Right lobe of liver (tissue), 6 donors: ENCODE measurements at places on chromosomes 7 and 10.

DNA sequence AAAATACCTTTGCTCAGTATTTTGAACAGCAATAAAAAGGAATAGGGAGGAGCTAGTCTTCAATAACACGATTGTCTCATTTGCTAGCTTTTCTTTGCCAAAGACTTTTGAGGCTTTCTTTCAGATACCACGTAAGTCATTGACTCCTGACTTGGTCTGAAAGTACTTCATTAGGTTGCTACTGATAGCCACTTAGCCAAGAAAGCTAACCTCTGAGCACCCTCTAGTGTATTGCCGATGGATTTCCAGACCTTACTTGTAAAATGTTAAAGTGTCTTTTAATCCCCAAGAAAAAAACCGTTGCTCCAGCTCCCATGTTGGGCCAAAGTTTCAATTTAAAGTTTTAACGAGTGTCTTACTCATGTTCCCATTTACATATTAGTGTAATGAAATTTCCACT is 63.4 kb upstream of the STRIP2 start:
- no peak for DNase-seq

DNA sequence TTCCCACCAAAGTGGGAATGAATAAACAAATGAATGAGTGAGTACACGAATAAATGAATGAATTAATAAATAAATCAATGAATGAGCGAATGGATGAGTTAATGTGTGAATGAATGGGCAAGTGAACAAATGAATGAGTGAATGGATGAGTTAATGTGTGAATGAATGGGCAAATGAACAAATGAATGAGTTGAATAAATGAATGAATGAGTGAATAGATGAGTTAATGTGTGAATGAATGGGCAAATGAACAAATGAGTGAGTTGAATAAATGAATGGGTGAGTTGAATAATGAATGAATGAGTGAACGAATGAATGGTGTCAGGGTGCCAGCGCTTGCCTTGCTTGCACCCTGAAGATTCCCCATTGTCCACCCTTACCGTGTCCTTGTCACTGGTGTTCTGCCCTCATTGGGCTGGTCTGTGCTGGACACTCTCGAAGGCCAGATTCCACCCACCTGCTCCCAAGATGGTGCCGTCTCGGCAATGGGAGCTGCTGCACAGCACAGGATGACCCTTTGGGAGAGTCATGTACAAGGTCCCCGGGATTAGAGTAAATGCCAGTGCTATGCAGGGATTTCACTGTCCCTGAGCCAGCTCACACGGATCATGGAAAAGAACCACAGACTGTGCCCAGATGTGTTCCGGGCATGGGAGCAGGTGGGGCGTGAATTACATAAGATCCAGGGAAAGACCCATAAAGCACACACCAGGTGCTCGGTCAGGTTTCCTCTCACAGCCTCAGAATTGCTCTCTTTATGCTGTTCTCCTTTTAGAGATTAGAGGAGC is 83.2 kb downstream of the CAMK1D start:
- no peak for DNase-seq

DNA sequence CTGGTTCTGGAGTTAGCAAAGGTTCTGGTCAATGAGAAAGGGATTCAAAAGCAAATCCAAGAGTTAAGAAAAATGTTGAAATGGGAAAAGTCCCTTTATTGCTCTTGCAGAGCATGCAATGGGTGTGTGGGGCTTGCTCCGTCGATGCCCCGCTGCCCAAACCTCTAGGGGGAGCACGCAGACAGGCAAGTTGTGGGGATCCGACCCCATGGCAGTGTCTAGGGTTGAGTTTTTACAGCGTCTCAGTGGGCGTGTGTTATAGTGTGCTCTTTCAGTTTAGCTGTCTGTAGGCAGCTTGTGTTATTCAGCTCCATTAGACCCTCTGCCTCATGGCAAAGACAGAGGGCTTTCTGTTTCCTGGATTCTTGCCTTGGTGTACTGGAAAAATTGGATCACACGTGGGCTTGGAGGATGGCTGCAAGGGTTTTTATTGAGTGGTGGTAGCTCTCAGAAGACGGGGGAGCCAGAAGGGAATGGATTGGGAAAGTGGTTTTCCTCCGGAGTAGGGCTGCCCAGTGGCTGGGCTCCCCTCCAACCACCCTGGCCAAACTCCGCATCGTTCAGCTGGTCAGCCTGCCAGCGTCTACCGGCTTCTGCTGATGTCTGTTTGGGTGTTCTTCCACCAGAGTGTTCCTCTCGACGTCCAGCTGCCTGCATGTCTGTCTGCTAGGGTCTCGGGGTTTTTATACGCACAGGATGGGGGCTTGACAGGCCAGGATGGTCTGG is 102.3 kb upstream of the PLXDC2 start:
- DNase-seq: no peak

- no peak for DNase-seq
Observed at GRCh38 chr10:43892062-43892770, 243.5 kb upstream of the ZNF32 start.

GRCh38 chr7:36654436-36654835 is 69.9 kb downstream of the AOAH start:
- no peak for DNase-seq

DNA sequence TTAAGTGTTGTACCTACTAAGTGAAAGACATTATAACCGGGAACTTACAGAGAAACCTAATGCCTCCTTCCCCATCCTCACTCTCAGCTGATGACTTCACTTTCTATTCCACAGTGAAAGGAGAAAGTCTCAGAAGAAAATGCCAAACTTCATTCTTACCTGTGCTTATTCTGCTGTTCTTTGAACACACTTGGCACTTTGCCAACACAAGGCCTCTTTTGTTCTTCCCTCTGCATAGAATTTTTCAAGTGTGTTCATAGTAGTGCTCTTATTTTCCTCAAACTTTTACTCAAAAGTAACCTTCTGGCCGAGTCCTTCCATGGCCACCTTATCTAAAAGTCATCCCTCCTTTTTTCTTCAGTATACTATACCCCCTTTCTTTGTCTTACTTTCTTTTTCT is 59.4 kb upstream of the ETV1 start:
- no peak for DNase-seq

DNA sequence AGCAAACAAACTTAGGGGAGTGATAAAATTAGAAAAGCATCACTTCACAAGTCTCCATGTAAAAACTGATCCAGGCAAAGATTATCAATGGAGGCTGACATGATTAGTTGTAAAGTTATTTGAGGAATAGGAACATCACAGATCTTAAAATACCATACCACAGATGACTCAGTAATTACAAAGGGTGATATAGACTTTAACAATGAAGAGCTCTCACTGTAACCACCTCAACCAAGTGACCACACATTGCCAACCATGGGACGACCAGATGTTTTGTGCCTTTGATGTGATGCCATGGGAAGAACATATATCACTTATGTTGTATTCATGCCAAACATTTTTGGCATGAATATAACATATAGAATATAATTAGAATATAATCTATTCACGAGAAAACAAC is 11.7 kb downstream of the AASS start:
- DNase-seq: no peak

GRCh38 chr10:30359373-30360206 is 10.5 kb upstream of the MTPAP start:
- peak; percentile 61 for DNase-seq

DNA sequence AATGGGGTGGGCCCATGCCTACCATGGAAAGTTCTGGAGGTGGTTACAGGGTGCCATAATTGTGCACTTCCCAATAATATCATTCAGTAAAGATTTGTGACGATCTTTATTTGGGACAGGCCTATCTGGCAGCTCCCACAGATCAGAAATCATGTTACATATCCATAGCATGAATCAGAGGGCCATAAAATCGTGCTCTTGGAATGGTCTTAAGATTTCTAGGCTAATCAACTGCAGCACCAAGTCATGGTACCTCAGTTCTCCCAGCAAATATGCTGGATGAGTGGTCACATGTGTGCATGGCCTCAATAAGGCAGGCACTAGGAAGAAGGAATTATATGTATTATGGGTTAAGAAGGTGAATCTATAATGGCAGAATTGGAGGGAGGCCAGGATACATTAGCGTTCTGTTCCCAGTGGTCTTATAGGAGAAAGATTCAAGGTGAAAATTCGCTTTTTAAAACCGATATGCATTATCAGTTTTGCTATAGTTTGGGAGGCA is 134.7 kb downstream of the NRP1 start:
- no peak for DNase-seq

DNA sequence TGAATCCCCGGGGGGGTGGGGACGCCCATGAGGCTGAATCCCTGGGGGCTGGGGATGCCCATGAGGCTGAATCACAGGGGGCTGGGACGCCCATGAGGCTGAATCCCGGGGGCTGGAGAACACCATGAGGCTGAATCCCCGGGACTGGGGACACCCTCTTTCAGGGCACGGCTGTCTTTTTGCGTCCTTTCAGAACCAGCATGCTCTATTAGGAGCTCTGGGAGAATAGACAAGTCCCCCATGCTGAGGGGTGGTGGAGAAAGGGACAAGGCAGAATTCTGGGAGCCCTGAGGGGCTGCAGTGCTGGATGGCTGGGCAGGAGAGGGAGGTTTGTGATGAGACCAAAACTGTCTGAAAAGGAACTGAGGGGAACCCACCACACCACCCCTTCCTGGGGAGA is 257.3 kb upstream of the TCERG1L start:
- peak; percentile 26 for DNase-seq

GRCh38 chr7:28687537-28687936 is 270.6 kb downstream of the TRIL start:
- DNase-seq: no peak

DNA sequence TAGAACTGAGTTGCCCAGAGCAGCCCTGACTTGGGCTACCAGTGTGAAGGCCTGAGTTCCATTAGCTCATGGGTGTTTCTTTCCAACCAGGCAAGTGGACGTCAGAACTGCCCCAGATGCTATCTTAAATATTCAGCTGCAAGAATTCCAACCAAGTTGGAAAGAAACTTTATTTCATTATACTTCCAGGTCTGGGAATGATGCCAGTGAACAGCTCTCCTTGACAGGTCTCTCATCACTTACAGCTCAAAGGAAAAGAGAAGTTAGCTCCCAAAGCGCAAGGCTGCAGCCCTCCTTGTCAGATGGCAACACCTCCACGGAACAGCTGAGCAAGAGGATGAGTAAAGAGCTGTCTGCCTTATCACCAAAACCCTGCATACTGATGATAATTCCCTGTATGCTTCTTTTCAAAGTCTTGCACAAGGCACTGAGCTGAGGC is 255.5 kb upstream of the AOAH start:
- DNase-seq: no peak

DNA sequence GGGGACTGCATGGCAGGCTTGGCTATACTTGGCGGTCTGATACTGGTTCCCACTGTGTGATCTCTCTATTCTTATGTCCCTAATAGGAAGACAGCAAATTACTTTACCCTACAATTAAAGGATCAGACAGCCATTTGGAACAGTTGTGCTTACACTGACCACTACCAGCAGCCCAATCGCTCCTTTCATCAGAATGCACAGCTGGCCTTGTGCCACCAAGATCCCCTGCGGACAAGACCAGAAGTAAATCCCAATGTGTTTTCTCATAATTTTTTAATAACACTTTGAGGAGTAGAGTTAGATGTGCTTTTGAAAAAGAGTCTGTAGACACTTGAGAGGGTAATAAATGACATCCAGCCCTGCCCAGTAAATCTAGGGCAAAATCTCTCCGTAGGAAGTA is 297.2 kb upstream of the ZNF32 start:
- DNase-seq: peak; percentile 24

- DNase-seq: no peak
Observed at GRCh38 chr10:95214369-95214768, 20.3 kb downstream of the ACSM6 start.

DNA sequence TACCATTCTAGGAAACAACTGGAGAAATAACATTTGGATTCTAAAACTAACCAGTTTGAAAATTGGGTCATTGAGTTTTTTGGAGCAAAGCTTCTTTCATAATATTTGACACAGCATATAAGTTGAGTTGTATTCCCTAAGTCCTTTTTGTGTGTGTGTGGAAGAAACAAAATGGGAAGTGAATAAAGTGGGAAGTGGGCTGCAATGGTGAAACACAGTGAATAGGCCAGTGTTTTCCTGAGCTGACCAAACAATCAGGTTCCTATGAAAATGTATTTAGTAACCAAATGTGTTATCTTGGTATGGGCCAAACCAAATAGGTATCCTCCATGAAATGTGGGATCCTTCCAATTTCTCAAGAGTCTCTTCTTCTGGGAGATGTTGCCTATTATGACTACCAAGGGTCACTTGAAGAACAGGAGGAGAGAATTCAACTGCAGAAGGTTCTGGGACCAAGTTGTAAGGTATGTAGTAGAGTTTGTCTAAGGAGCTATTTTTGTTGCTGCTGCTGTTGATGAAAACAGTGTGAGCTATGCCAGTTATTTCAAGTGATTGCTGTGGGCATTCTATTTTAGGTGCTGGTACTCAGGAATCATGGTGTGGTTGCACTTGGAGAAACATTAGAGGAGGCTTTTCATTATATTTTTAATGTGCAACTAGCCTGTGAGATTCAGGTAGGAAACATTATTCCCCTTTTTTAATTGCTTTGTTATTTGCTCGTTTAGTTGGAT is 88.3 kb upstream of the MXI1 start:
- no peak for DNase-seq

DNA sequence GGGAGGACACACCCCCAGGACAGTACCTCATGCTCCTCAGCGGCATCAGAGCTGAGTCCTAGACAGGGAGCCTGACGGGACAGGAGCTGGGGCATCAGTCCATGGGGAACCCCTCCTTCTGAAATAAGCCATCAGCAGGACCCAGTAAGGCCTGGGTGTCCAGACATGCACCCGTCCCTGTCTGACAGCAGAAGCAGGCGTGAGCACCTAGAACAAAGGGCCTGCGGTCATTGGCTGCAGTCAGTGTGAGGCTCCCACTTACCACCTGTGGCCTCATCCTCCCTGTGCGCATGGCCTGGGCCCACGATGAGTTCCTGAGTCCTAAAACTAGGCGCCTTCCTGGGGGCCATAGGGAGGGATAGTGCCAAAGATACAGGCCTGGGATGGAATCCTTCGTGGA is 484.7 kb downstream of the PTPRN2 start:
- no peak for DNase-seq

DNA sequence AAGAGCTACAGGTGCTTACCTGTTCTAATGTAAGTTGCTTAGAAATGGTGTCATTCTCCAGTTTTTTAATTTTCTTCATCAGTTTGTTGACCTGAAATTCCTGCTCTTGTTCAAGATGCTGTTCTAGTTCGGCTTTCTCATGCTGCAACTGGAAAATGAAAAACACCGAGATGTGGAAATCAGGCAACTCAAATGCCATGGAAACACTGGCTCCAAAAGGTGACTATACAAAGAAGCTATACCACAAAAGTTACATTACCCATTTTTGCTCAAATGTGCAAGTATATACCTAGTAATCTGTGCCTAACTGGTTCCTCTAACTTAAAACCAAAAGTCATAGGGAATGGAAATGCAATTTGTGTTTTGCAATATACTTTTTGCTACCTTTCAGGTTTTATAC is 73.8 kb downstream of the CCDC6 start:
- no peak for DNase-seq
